ENCODE measurements at places on chromosomes 1 and 21.

- no peak overlapping the region for H3K27ac ChIP-seq
- H3K36me3 ChIP-seq = no peaks in the 10 kb centered on the region
- no peaks in the 10 kb centered on the region for H3K4me1 ChIP-seq
- DNase-seq = no peak
- H3K27me3 ChIP-seq = no peaks in the 10 kb centered on the region
Measured at GRCh38 chr1:121569428-121569827, 384.7 kb downstream of the SRGAP2C start.

GRCh38 chr1:21651214-21652042 is 17.7 kb downstream of the RAP1GAP start:
- H3K4me1 ChIP-seq = no peaks in the 10 kb centered on the region
- no peaks in the 10 kb centered on the region for H3K36me3 ChIP-seq
- H3K4me3 ChIP-seq = no peak overlapping the region
- H3K27ac ChIP-seq = no peak overlapping the region
- peak; percentile 96 for DNase-seq

DNA sequence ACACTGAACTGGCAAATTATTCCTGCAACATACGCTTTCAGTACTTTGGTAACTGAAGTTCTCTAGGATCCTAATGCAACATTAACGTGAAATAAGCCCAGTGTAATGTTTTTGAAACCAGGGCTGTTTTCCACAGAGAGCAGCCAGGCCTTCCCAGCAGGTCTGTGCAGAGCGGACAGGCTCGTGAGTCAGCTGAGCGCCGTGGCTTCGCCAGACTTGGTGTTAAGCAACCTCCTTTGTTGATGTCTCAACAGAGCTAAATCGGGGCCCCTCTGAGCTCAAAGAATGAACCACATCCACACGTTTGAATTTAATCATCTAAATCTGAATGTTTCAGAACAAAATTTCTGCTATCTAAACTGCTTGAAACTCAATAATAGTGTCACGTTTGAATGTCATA is 181.8 kb upstream of the FMN2 start:
- no peak overlapping the region for H3K27ac ChIP-seq
- peaks cover 10% of the 10 kb centered on the region for H3K36me3 ChIP-seq
- no peaks in the 10 kb centered on the region for H3K27me3 ChIP-seq
- no peak for DNase-seq

DNA sequence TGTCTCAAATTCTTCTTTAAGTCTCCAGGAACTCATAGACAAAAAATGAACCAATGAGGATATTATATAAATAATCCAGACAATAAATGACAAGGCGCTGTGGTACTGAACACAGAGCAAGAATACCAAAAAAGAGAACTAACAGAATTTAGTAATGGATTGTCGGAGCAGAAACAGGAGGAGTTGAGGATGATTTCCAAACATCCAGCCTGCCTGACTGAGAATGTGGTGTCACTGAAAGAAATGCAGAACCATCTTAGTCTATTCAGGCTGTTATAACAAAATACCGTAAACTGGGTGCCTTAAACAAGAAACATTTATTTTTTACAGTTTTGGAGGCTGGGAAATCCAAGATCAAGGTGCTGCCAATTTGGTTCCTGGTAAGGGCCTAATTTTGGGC is 79.7 kb downstream of the RGS2 start:
- no peaks in the 10 kb centered on the region for H3K27me3 ChIP-seq
- H3K27ac ChIP-seq = no peak overlapping the region
- H3K36me3 ChIP-seq = no peaks in the 10 kb centered on the region
- peaks cover 6% of the 10 kb centered on the region for H3K4me1 ChIP-seq
- no peak overlapping the region for H3K4me3 ChIP-seq

GRCh38 chr1:246733704-246734103 is 9.5 kb downstream of the SCCPDH start:
- no peaks in the 10 kb centered on the region for H3K27me3 ChIP-seq
- no peak for DNase-seq
- H3K36me3 ChIP-seq = peaks cover 66% of the 10 kb centered on the region
- H3K4me3 ChIP-seq = no peak overlapping the region
- H3K4me1 ChIP-seq = no peaks in the 10 kb centered on the region
- H3K27ac ChIP-seq = no peak overlapping the region

DNA sequence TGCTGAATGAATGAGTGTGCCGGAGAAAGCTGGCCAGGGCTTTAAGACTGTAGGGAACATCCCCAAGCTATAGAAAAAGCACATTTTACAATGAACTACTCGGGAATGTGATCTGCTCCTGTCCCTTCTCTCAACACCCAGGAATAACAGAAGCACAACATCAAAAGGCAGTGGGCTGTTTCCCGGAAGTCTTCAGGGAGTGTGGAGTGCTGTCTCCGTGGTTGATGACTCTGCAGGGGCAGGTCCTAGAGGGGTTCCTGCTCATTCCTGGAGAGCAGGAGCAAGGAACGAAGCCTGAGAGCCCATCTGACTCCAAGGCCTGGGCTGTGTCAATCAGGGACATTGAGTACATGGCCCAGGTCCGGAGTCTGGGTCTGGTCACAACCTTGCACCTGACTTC is 4.9 kb upstream of the IL22RA1 start:
- no peak overlapping the region for H3K27ac ChIP-seq
- no peak for DNase-seq
- H3K4me3 ChIP-seq = no peak overlapping the region
